Activated CD4-positive, alpha-beta T cell treated with anti-CD3 and anti-CD28 coated beads, Interleukin-2, amount 50 U/mL, for 48 hours (primary cell): ENCODE measurements at places on chromosomes 3 and 15.

DNA sequence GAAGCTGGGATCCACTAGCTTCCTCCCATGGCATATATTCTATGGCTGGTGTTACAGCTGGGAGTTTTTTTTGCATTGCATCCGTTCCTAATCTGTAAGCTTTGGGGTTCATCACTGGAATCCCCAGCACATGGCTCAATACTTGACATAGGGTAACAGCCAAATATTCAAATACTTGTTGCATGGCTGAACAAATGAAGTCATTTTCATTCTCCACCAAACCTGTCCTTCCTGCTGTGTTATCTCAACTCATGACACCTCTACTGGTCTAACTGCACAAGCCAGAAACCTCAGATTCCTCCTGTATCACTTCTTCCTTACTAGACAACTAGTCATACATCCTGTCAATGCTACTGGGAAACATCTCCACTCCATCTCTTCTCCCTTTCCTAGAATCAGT is 43.4 kb downstream of the ST3GAL6 start:
- DNase-seq, result no peak

- no peak for DNase-seq
Observed at GRCh38 chr3:134036291-134036690, 6.6 kb upstream of the SLCO2A1 start.

GRCh38 chr3:45211466-45212094 is 14.5 kb downstream of the TMEM158 start:
- no peak for DNase-seq

DNA sequence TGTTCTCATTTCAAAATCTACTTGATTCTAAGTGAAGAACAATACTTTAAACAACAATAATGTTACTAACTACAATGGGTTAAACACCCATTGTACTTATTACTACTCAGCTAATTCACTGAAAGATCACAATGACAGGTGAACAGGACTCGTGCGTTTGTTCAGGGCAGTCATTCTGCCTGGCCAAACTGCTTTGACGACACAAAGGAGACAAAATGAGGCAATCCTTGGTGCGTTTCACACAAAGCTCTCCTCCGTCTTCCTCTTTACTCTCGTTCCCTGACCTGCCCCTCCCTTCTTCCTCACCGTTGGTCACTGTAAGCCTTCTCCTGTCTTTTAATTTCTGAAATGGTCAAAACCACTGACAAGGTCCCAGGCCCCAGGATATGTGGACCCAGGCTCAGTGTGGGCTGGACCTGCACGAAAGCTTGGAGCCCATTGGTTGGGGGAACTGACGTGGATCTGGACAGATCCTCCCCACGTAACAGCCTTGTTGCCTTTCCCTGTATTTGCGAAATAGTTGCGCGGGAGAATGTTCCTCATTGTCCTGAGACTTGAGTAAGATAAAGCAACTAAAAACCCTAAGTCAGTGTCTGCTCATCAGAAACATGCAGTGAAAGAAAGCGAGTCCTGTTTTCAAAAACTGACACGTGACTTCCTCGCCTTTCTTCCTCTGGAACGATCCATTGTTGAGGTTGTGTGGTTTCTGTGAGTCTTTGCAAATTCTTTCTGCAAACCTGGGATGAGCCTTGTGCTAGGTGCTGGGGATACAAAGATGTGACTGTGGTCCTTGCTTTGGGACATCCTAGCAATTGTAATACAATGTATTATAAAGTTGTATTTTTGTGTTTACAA is 147.1 kb upstream of the RGMA start:
- no peak for DNase-seq

- peak; percentile 47 for DNase-seq
Observed at GRCh38 chr15:62165104-62165792, at the start of gene C2CD4B. TSS of gene C2CD4B (minus strand) at chr15:62165285. CDS start at chr15:62164984, 301 bp downstream.

DNA sequence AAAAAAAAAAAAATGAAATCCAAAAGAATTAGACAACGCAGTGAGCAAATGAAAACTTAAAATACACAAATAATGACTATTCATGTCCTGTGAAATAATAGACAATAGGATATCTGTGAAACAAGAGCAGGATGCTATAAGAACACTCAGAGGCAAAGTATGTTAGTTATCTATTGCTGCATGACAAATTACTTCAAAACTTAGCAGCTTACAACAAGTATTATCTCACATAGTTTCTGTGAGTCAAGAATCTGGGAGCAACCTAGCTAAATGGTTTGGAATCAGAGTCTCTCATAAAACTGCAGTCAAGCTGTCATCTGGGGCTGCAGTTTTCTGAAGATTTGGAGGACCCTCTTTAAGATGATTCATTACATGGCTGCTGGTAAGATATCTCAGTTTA is 36.5 kb upstream of the ZMAT3 start:
- DNase-seq, result no peak

DNA sequence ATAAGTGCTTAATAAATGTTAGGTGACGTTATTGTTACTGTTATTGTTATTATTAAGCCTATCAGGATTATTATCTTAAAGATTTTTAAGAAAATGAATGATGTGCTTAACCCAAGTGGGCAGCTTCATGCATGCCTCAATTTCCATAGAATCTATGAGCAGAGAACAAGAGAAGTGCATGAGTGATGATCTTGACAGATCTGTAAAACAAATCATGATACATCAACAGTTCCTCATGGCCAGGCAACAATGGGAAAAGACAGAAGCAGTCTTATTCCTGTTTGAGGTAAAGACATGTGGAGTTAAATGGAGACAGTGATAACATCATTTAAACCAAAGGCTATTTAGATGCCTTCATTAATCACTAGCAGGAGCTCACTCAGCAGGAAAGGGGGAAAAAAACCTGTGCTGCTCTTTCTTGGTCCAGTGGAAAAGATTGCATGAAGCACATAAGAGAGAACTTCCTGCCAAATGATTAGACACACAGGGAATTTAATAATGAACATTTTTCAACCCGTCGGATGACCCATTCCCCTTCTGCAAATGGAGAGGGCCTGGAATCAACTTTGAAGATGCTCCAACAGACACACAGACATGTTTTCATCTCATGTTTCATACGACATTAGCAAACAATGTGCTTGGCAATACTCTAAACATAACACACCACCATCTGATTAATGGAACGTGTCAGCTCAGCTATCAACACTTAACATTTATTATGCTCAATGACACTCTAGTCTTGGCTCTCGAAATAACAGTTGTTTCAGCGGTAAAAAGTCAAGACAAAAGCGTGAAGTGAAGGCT is 212.2 kb upstream of the LRRN1 start:
- DNase-seq, result no peak

- no peak for DNase-seq
Observed at GRCh38 chr3:134085034-134085775, 55.5 kb upstream of the SLCO2A1 start.

GRCh38 chr15:70095408-70096214 is 2.1 kb downstream of the TLE3 start:
- peak; percentile 30 for DNase-seq

GRCh38 chr3:48852151-48852550 is 4.5 kb upstream of the PRKAR2A start:
- no peak for DNase-seq

DNA sequence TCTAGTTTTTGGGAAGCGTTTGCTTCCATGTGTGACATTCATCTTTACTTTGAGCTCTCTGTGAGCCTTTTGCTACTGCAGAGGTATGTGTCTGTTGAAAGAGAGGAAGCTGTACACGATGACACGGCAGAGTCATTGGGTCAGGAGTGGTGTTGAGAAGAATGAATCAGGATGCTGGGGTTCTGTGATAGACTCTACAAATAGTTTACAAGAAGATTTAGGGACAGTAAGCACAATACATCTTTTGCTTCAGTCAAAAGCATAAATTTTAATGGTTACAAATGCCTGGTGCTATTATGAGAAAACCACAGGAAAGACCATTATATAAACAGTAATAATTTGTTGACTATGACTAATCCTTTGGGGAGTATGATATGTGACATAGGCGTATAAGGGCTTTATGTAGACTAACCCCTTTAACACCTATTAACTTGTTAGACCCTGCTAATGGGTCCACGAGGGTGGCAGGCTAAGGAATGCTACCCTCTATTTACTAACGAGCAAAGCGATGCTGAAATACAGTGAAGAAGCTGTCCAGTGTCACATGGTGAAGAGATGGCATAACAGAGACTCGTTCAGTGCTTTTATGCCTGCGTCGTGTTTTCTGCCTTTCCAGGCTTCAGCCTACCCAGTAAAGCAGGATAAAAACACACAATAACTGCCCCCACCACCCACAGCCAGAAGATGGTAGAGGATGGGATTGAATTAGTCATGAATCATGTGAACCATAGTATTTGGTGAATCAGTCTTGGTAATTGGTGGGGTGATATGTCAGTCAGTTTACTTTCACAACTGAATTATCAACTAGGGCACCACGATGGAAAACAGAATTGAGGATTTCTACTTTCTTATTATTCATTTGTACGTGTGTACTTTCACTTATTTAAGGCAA is 118.8 kb downstream of the LPP start:
- no peak for DNase-seq

GRCh38 chr3:53671192-53671960 is 174.8 kb downstream of the CHDH start:
- DNase-seq, result no peak

- no peak for DNase-seq
Observed at GRCh38 chr3:184630861-184631471, 69.4 kb downstream of the EPHB3 start.
